ENCODE measurements at places on chromosomes 13 and 19.
A peak's percentile ranks its signal among the peaks of the same experiment; 100 is the strongest.

GRCh38 chr13:113187263-113187669 lies 21.2 kb downstream of the PCID2 start:
- DNase-seq, result no peak

DNA sequence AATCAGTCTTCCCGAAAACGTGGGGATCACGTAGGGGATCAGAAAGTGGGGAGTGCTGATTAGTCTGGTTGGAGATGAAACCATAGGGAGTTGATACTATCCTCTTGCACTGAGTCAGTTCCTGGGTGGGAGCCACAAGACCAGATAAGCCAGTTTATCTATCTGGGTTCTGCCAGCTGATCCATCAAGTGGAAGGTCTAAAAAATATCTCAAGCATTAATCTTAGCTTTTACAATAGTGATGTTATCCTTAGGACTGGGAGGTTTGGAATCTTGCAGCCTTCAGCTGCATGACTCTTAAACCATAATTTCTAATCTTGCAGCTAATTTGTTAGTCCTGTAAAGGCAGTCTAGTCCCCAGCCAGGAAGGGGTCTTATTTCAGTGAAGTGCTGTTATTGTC lies 2474.2 kb downstream of the PCDH9 start:
- no peak for DNase-seq

- peak; percentile 83 for DNase-seq
These were observed 22.5 kb downstream of the DOT1L start for GRCh38 chr19:2186071-2186846.

GRCh38 chr19:6076675-6077463 lies 33.4 kb downstream of the RFX2 start:
- DNase-seq, result no peak

DNA sequence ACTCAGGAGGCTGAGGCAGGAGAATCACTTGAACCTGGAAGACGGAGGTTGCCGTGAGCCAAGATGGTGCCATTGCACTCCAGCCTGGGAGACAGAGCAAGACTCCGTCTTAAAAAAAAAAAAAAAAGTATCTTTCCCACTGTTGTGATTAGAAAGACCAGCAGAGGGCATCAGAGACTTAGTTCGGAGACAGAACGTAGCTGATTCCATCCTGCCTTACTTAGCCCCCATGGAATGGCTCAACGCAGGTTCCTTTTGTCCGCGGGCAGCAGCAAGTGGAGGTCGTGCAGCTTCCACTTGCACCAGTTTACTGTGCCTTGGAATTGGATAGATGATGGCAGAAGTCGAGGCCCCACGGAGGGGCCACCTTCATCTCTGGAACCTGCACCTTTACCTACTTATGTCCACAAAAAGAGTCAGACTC lies 8.1 kb downstream of the TIMM29 start:
- no peak for DNase-seq

DNA sequence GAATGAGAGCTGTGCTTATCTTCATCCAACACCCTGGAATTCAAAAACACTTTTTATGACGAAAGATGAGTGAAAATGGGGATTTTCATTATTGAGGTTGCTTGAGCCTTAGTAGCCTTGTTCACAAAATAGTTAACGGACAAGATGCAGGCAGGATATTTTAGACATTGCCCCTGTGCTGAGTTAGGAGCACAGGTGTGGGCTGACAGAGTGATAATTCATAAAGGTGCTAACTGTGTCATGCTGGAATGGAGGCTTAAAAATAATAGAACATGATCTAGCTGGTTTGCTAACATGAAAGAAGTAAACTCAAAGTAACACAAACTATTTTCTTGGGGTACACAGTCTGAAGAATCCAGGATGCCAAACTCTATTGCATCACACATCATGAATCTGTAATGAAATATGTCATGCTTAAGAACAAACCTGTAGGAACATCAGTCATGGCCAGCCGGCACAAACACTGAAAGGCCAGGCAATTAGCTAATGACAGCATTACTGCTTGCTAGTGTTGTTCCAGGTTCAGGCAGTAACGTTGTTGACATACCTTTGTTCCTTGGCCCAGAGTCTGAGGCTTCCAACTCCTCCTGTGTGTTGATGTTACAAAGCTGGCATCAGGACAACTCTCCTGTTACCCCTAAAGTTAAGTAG lies 55.3 kb downstream of the FRY start:
- no peak for DNase-seq

DNA sequence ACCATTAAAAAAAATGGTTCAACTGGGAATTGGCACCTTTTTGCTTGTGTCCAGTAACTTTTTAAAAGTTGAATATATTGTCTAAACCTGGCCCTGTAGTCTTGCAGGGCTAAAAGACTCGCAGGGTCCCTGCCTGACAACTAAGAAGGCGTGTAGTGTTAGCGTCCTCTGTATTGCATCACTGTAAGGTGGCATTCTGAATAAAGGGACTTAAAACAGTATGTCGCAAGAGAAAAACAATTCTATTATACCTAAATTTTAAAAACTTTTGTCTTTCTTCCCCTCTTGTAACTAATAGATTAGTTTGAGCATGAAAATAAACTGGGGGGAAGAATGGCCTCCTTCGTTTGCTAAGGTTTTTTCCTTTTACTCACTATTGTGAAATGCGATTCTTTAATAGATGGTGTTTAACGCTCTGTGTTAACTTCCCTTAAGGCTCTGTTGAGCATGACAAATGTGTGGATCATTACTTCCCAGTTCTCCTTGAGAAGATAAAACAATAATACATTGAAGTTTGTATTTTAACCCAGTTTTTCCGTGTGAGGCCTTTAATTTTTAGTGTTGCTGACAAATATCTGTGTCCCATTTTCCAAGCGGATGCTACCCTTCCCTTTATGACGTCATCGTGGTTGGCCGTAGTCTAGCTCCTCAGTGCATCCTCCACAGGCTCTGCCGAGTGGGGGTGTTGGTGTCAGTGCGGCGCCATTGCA lies 134.6 kb downstream of the KATNAL1 start:
- no peak for DNase-seq

DNA sequence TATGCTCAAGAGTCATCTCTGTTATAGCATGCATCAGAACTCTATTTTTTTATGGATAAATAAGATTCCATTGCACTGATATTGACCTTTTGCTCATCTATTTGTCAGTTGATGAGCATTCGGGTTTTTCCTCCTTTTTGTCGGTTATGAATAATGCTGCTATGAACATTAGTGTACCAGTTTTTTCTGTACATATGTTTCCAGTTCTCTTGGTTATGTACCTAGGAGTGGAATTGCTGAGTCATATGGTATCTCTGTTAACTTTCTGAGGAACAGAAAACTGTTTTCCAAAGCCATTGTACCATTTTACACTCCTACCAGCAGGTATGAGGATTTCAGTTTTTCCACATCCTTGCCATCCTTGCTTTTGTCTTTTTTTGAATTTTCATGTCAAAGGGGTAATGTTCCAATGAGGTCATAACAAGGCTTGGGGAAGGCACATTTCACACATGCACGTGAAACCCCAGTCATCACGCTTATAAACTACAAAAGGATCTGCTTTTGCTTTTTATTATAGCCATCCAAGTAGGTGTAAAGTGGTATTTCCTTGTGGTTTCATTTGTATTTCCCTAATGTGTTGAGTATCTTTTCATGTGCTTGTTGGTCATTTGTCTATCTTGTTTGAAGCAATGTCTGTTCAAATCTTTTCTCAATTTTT lies 14.6 kb downstream of the KBTBD7 start:
- DNase-seq, result no peak

GRCh38 chr13:23445794-23446193 lies 12.3 kb upstream of the SACS start:
- DNase-seq, result no peak

GRCh38 chr19:54573330-54573872 lies at the start of gene LILRA2:
LILRA2 (plus strand) TSS chr19:54573790; CDS start chr19:54573879, 89 bp downstream.
- DNase-seq, result peak; percentile 64

DNA sequence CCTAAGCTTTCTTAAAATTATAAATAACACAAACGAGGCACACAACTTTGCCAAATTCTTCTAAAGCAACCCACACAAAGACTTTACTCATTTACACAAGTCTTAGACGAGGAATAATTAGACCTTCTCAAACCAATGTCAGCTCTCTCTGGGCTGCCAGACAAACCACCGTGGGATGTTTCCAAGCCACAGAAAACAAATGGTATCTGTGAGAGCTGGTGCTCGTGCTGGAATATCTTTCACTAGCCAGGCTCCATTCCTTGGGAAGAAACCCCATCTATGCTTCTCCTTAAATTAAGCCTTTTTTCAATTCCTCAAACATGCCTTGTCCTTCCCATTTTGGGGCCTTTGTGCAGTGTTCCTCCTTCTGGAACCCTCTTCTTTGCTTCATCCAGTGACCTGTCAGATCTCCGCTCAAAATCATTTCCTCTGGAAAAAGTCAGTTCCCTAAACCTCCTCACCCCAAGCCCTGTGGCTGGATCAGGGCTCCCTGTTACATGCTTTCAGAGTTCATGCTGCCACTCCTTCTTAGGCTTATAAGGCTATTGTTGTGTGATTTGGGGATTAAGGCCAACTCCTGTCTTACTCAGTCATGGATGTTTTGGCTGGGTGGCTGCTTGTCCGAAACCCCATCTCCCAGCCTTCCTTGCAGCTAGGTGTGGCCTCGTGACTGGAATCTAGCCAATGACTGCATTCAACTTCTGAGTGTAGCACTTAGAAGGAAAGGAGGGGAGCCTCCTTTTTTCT lies 64.2 kb upstream of the GTF2F2 start:
- no peak for DNase-seq

GRCh38 chr13:21672796-21673538 lies 2.1 kb downstream of the FGF9 start:
- DNase-seq, result no peak

GRCh38 chr13:46773541-46773940 lies 23.4 kb downstream of the ESD start:
- DNase-seq, result no peak

GRCh38 chr13:40026174-40026585 lies 370.7 kb downstream of the COG6 start:
- DNase-seq, result no peak

DNA sequence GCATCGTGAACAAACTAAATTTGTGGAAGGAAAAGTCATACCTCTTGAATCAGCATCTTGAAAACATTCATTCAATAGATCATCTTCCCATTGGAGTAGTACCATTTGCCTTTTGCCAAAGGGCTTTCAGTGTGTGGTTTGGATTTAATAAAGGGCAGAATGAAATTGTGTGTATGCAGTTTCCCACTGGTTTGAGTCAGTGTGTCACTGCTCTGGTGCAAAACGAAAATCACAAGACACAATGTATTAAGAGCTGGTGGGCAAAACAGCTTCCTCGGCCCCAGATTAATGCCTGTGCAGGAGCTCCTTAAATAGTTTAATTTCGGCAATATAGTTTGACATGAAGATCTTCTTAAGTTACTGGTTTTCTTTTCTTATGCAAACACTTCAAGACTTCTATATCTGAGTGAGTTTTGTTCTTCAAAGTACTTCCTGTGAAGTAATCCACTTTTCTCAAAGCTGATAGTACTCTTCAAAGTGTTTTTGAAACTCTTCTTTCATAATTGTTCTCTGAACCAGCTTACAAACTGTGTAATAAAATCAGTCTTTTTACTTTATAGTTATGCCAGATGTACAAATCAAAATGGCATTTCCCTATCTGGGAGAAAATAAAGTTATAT lies 32.1 kb downstream of the RASL11A start:
- no peak for DNase-seq

DNA sequence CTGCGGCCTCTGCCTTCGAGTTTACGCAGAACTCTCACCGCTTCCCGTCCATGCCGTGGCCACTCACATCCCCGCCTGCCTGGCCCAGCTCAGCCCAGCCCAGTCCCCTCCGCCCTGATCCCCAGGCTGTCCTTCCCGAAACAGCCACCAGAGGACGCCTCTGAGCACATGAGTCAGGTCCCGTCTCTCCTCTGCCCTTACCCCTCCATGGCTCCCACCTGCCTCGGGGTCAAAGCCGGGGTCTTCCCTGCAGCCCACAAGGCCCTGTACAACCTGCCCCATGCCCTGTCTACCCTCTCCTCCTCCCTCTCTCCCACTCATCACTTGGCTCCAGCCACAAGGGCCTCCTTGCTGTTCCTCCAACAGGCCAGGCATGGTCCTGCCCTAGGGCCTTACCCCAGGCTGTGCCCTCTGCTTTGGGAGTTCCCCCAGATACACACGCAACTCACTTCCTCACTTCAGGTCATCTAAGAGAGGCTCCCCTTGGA lies 8.1 kb upstream of the SEMA6B start:
- DNase-seq, result peak; percentile 76

GRCh38 chr19:18388100-18388959 lies 2.4 kb downstream of the GDF15 start:
- peak; percentile 91 for DNase-seq

DNA sequence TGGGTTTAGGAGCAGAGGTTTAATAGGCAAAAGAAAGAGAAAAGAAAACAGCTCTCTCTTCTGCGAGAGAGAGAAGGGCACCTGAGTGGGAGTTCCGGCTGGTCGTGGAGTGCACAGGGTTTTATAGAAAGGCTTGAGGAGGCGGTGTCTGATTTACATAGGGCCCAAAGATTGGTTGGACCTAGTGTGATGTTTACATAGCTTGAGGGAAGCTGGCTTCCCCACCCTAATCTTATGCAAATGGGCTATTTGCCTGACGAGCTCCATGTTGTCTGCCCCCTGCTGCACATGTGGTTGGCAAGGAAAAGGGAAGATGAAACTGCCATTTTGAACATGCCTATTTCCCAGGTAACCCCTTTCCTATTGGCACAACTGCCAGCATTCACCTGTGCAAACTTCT lies 21.5 kb upstream of the MEDAG start:
- DNase-seq, result no peak

- no peak for DNase-seq
These were observed 19.2 kb downstream of the RYR1 start for GRCh38 chr19:38452430-38453366.

GRCh38 chr13:24261566-24261965 lies 47.8 kb upstream of the C1QTNF9 start:
- DNase-seq, result no peak

DNA sequence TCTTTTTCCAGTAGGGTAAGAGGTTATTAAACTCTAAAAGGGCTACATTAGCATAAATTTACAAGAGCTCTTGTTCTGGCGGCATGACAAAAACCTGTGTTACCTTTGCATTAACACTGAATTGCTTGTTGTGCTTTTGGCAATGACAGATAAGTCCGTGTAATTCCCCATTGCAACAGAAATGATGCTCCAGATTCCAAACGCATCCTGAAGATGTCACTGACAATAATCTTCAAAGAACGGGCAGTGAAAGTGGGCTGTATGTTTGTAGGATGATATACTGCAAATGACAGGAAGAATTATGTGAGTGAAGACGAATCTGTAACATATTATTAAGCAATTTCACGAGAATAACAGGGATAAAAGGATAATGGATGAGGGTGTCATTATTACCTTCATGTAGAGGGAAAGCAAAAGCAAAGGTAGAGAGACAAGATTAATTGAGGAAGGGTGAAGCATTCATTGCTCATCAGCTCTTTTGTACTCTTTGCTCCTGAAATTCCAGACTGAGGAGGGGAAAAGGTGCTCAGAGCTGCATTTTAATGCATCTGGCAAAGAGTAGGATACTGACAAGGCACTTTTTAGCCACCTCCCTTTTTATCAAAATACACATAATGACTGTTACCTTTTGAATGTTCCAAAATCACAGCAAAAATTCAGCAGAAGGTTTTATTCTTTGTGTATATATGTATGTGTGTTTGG lies 38.5 kb upstream of the MAB21L1 start:
- no peak for DNase-seq

DNA sequence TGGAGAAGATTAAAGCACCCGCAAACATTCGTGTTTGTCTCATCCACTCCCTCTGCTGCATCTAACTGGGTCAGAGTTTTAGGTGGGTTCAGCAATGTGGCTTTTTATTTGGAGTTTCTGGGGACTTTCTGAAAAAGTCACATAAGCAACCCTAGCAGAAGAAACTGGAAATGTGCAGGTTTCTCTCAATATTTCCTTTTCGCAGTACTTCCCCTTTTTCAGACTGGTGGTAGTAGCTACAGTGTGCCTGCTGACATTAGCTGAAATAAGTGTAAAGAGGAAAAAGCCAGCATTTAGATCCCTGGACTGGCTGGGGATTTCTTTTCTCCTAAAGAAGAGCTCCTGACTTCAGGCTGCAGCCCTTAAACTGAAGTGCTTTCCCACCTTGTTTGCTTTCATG lies 15.9 kb upstream of the OLFM4 start:
- no peak for DNase-seq

Data from lower lobe of right lung (tissue), 2 donors.